Gastroesophageal sphincter (tissue), 4 donors: ENCODE measurements at places on chromosomes 2 and 18. TPM values are rescaled to one million over a fixed set of nuclear protein-coding genes. Genes with fewer than 3 reads are reported as not detected.

- ATAC-seq = no peak
These were observed 7.2 kb downstream of the MTHFD2 start for GRCh38 chr2:74205596-74205995.

DNA sequence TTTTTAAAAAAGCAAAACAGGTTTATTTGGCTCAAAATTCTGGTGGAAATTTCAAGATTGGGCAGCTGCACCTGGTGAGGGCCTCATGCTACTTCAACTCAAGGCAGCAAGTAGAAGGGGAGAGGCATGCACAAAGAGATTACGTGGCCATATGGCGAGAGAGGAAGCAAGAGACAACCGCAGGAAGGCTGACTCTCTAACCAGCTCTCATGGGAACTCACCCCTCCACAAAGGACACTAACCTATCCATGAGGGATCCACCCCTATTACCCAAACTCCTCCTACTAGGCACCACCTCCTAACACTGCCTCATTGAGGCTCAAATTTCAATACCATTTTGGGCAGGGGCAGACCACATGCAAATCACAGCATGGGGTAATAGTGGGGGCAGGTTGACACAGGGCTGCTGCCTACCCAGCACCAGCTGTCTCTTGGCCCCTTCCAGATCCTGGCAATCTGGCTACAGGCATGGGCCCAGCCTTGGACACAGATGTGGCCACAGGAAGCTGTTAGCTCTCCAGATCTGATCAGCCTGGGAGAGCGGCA, 2.0 kb upstream of the CAPN10 start:
- ATAC-seq = no peak

GRCh38 chr2:133417415-133417814, 150.8 kb downstream of the NCKAP5 start:
- ATAC-seq = no peak

The ALPP gene
- total RNA-seq = not detected

GRCh38 chr2:55148269-55148668, 83.8 kb downstream of the CLHC1 start:
- ATAC-seq = no peak
